Activated naive CD4-positive, alpha-beta T cell treated with anti-CD3 and anti-CD28 coated beads, Interleukin-2, amount 10 ng/mL, durations not matched to agents 7 days and 5 days (primary cell): ENCODE measurements at places on chromosomes 3 and 15.

DNA sequence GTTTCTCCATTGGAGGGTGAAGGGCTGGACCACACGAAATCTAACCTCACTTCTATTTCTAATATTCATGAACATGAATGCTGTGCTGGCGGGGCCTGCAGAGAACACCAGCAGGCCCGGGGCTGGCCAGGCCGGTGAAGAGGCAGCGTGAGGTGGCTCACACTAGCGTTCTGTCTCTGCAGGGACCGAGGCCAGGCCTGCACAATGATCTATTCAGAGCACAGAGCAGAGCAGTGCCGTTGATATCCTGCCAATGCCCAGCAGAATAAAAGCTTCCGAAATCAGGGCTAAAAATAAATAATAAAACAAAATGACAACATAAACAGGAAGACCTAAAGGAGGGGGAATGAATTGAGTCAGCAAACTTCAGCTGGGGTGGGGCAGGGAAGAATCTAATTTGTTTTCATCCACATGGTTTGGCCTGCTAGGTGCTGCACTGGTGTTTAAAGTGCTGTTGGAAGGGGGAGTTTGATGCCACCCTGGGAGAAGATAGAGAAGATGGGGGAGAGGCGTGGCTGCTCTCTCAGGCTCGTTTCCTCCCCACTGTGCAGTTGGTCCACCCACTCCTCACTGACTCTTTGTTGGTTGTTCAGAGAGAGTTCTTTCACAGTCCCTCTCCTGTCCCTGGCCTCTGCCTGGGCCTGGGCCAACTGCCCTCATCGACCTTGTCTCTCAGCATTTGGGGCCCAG lies 837.1 kb downstream of the AGBL1 start:
- no peak for DNase-seq

DNA sequence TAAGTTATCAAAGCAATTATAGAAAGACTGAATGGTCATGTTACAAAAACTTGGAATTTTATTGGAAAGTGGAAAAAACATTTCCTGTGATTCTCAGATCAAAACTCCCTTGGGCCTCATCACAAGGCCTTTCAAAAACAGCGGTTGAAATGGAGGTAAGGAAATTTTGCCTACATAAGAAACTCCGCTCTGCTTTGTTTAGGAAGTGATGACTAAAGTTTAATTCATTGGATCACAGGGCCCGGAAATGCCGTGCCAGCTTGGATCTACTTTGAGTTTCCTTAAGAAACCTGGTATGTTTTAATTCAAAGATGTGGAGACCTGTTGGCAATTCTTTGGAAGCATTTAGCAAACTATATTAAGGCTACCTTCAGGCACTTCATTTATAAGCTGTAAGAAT lies 143.9 kb upstream of the MME start:
- no peak for DNase-seq

DNA sequence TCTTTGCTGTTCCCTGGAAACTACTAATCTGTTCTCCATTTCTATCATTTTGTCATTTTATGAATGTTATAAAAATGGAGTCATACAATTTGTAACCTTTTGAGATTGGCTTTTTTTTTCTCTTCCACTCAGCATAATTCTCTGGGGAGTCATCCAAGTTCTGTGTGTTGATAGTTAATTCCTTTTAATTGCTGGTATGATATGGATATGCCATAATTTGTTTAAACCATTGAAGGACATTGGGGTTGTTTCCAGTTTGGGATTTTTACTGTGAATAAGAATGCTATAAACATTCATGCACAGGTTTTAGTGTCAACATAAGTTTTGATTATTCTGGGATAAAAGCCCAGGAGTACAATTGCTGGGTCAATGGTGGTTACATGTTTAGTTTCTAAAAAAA lies 279.4 kb downstream of the WNT5A start:
- DNase-seq, result no peak

GRCh38 chr3:151044706-151045105 lies 40.8 kb upstream of the MED12L start:
- no peak for DNase-seq

DNA sequence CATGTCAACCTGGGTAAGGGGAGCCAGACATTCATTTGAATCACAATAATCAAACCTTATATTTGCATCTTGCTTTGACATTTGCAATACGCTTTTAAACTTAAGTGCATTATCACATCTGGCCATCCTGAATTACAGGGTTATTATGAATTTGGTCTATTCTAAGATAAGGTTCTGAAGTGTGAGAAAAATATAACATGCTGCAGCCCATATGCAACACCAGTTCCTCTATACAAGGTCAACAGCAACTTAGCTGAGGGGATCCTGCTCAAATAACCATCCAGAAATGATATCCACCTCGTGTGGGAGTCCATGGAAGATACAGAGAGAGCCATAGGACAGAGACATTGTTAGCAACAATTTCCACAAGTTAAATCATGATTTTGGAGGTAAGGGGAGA lies 72.7 kb upstream of the RAD18 start:
- DNase-seq, result no peak

GRCh38 chr3:13248640-13249039 lies 171.5 kb downstream of the NUP210 start:
- DNase-seq, result no peak

DNA sequence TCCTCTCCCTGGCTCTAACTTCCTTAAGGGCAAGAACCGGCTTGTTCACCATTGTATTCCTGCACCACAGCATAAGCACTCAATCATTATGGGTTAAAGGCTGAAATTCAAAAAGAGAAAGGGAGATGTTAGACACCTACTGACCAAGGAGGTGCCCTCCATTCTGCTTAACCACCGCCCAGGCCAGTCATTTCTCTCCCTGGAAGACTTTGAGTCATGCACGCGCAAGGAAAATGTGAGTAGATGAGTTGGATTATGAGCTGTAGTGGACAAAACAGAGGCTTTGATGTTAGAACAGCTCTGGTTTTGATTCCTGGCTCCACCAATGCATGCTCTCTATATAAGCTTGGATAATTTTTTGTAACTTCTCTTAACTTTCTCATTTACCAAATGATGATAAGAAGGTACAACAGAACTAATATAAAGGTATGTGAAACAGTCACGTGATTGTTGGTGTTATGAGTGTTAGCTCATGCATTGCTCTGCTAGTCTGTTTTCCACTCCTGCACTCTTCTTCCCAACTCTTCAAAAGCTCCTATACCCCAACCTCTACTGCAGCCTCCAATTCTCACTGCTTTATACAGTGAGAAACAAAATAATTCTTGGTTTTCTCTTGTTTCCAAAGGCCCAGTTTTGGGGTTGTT lies 148.4 kb upstream of the ATP11B start:
- DNase-seq, result no peak

DNA sequence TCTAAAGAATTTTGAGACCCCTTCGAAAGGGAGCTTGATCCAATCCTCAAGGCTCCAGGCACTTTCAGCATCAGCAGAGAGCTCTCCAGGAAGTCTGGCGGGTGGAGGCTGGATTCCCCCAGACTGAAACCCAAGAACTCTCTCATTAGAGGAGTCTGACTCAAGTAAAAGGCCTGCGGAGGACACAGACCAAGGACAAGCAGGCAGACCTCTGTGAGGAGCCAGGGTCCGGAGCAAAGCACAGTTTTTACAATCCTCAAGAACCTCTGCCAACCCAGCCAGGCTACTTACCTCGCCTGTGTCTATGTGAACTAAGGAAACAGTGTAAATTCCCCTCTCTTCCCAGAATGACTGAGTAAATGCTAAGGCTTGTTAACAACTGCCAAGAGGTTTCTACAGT lies 86.2 kb downstream of the FBN1 start:
- DNase-seq, result no peak

GRCh38 chr3:85525264-85525663 lies 566.5 kb downstream of the CADM2 start:
- DNase-seq, result no peak

DNA sequence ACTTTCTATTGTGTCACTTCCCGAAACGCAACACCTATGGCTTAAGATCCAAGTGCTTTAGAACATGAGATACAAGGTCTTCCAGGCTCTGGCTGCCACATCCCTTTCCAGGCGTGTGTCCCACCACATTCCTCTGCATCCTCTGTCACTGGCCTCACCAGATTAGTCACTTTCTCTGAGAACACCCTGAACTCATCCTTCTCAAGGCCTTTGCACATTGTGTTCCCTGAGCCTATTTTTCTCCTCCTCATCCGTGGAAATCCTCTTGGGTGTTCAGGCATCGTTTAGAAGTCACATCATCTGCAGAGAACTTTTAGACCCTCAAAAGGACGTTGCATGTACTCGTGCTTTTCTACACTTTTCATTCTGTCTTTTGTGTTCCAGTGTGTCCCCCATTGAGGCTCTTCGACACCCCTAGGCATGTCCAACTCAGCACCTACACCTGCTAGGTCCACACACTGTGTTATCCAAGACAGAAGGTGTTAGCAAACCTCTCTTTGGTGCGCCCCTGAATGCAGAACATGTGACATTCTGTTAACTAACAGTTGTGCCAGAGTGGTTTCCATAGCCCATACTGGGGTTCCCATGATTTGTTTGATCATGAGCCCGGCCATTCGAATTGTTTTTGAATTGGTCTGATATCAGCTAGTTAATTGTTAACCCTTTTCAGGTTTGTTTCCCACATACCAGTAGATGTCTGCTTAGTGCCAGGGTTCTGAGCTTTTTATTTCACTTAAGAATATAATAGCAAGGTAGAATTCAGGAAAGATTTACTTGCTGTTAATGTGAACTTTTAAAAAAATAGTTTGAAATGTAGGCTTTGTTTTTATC lies 67.2 kb downstream of the LPP start:
- DNase-seq, result no peak

DNA sequence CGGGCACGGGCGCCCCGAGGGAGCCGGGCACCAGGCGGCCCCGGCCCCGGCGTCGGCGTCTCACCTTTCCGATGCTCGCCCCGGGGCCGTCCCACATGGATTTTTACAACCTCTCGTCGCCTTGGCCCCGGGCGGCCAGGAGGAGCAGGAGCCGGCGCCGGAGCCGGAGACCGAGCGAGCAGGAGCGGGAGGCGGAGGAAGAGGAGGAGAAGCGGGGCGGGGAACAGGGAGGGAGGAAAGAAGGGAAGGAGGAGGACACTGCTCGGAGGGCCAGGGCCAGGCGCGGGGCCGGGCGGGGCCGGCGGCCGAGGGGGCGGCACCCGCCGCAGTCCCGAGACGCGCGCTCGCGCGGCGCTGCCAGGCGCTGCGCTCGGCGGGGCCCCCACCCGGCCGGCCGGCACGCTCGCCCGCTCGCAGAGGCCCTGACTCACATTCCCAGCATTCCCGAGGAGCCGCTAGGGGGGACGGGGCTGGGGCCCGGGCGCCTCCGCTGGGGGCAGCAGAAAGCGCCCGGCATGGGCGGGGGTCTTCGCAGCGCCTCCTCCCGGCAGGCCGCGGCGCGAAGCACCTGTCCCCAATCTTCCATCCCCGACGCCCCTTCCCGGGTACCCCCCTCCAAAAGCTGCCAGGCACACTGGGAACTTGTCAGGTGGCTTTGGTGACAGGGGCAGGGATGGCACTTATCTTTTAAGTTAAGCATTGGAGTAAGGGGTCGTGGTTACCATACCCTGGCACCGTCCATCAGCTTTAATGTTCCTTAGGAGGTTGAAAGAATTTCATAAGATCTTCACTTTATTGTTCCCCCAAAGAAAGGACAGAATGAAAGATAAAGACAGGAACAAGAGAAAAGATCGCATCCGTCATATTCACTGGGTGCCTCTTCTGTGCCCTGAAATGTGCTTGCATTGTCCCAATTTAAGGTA lies at the start of gene ERC2:
Gene ERC2, minus strand, starts transcription at position 284 of the 923 bp plus-strand sequence.
- DNase-seq, result no peak

- no peak for DNase-seq
Measured at GRCh38 chr3:177795859-177796258, 598.6 kb upstream of the TBL1XR1 start.

DNA sequence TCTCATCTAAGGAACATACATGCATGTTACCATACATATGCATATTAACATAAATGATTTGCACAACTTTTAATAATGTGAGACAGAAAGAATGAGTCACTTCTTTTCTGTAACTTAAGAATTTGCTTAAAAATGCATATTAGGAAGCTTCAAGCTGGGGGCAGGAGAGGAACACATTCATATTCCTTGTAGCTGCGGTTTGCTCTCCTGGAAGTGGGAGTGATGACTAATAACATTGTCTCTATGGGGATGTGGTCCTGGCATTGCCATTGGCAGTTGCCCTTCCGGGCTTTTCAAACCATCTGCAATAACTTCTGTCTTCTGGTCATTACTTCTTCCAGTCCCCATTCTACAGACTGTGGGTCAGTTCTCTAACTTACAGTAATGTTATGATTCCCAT lies 15.6 kb downstream of the CHST2 start:
- no peak for DNase-seq

GRCh38 chr15:79494963-79495755 lies 63.0 kb downstream of the MINAR1 start:
- no peak for DNase-seq

DNA sequence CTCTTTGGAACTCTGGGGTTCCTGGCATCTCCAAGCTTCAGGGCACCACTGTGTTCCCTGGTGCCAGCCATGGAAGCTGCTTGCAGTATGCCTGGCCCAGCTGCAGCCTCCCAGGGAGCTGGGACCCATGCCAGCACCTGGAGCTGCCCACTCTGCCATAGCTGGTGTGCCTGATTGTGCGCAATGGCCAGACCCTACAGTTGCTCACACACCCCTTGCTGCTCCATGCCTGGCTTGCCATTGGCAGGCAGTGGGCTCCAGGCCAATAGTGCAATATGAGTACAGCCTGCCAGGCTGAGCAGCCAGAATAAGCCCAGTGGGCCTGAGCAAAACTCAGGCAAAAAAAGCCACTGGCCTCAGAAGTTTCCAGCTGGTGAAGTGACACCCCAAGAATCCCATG lies 43.8 kb upstream of the LRRFIP2 start:
- DNase-seq, result no peak

DNA sequence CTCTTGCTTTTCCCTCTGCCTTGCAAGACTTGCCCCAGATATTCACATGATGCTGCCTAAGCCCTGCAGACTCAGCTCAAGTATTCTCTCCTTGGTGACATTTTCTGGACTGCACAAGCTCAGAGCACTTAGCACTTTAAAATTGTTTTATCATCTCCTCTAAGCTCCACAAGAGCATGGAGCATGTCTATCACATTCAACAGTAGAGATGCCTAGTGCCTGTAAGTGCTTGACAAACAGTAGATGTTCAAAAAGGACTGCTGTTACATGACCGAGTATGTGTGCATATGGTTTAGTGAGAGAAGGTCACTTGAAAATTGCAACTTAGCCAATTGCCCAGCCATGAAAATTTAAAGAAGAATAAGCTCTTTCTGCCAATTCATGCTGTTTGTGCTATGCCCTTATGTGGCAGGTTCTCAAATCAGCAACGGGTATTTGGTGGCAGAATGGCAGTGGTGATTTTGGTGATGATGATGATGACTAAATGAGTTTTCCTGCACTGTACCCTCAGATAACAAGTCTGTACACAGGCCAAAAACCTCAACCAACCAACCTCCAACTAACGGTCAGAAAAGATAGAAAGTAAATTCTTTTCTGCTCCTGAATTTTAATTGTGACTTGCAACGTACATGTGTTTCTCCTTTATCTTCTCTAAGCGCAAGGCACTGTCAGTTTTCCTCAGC lies 647.2 kb upstream of the UBE2E2 start:
- no peak for DNase-seq

GRCh38 chr3:47007482-47008233 lies 28.2 kb downstream of the NBEAL2 start:
- DNase-seq, result no peak
